ENCODE measurements at places on chromosomes 3 and 15.

DNA sequence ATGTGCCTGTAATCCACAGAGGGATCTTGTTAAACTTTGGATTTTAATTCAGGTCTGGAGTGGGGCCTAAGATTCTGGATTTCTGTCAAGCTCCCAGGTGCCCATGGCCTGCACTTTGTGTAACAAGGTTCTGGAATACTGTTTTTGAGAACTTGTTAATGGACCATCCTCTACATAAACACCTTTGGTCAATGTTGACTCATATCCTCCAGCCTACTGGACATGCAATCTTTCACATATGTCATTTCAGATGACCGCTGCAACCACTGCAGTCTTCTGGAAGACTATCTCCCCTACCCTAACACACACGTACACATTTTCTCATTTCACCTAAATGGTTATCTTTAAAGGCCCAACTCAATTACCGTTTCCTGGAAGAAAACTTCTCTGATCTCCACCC, 302.1 kb upstream of the TPRG1 start:
- DNase-seq = no peak

DNA sequence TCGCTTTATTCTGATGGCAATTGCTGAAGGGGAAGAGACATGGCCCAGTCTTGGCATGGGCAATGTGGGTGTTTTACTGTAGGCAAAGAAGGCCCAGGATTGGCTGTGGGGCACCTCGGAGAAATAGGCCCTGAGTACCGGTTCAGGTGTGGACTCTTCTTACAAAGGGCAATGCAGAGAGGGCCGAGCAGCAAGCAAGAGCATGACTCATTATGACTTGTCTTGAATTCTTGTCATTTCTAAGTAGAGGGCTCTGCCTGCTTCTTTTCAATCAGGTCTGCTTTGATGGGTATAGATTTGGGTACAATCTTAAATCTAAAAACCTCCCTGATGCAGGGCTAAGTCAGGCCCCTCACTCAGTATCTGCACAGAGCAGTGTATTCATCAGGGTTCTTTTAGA, 14.8 kb upstream of the BUB1B start:
- no peak for DNase-seq

DNA sequence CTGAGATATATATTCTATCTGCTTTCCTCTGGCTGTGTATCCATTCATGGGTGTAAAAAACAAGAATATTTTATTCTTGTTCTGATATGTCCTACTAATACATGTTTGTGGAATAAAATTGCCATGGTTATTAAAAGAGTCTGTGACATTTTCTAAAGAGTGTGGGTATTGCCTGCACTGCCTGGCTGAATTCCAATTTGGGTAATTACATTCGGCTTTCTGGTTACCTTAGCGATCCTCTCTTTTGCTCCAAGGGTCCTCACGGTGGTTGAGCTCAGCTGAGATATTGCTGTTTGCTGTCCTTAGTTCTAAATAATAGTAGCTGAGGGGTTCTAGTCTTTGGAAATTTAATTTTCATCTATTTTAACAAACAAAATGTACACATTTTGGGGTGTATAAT, 301.4 kb upstream of the DNAJC19 start:
- DNase-seq = no peak

- no peak for DNase-seq
Observed at GRCh38 chr3:20930034-20930433, 744.0 kb upstream of the SGO1 start.

GRCh38 chr3:57727106-57727505, 29.0 kb upstream of the SLMAP start:
- DNase-seq = no peak

GRCh38 chr3:72942427-72942826, 54.2 kb upstream of the PPP4R2 start:
- no peak for DNase-seq

DNA sequence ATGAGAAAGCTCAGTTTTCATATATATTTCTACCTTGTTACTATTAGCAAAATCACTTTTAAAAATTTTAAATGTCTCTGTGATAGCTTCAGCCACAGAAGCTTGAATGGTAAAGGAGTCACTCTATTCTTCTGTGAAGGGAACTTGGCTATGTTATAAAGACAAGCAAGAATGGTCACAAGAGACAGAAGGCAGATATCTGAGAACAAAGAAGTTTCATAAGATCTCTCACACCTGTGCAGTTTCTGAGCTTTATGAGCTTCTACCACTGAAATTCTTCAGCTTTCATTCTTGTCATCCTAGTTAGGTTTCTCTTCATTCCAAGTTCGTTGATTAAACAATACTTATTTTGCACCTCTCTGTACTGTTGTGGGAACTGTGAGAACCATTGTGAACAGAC, 853.4 kb downstream of the IGSF11 start:
- DNase-seq = no peak

- DNase-seq = no peak
Observed at GRCh38 chr15:95286352-95286880, 1044.1 kb upstream of the NR2F2 start.

DNA sequence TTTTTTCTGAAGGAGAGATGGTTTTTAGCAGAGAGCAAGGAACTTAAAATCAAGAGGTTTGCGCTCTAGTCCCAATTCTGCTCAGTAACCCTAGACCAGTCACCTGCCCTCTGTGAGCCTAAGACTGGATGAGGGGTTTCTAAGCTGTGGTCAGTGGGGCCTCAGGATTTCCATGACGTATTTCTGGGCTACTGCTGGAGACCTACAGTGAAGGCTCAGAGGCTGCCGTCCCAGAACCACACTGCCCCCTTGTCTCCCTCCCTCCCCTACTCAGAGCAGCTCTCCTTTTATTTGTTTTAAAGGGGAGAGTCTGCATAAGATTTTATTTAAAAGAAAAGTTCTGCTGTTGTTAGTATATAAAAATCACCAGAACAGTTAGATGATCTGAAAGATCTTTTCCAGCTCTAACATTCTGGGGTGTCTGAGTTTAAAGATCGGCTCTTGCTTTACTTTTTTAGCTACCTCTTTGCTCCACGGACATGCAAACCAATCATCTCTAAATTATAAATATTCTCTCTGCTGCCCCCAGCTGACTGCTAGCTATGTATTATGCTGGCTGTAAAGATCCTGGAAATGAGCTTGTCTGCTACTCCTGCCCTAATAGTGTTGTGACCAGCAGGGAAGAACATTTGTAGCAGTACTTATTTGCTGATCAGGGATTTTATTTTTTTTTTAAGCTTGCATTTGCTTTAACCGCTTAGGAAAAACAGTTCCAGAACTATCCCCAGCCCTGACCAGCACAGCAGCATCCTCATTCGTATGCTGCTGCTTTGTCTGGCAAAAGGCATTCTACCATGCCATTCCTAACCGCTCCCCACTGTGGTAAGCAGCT, 28.6 kb upstream of the NDUFB4 start:
- no peak for DNase-seq

DNA sequence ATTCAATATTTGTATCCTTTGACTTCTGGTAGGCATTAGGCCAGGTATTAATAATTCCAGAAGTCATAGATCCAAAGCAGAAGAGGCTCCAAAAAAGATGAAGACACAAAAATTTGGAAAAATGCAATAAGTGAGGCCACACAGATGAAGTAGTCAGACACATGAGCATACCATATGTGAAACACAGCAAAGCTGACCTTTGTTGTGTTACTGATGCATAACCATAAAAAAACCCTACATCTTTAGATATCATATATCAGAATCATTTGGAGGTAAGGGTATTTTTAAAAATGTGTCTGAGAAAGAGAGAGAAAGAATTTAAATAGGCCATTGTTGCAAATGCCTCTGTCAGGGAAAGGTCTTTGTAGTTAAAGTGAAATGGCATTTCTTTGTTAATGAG, 314.9 kb downstream of the SLC9A9 start:
- no peak for DNase-seq

- no peak for DNase-seq
Observed at GRCh38 chr15:76962337-76963013, 30.9 kb downstream of the RCN2 start.

DNA sequence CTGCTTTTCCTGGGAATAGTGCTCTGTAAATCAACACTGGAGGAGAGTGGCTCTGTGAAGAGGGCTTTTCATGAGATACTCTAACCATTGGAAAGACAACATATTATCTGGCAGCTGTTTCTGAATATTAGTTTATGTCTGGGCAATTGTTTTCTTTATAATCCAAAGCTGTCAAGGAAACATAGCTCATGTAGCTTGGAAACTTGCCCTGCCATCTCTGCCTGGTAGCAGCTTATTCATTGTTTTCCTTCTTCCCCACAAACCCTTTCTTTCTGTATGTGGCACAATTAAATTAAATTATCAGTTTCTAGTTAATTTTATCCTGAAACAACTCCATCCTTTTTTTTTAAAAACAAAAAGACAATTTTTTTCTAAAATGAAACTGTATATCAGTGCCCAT, 160.0 kb downstream of the EDEM1 start:
- no peak for DNase-seq

- DNase-seq = no peak
Observed at GRCh38 chr15:26537663-26538062, 235.2 kb downstream of the GABRB3 start.

DNA sequence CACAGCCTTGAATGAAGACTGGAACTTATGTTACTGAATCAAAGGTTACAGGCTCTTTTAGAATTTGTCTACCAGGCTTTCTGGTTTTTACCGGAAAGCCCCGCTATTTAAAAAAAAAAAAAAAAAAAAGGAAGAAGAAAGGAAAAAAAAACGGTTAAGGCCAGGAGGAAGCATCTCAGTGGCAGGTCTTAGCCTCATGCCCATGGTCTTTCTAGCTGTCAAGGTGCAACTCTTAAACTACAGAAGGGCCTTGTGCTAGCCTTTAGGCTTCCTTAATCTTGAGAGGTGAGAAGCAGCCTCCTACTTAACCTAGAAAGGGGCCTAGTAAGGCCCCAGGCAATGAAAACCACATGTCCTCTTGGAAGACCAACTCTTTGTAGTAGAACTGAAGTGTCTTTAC, 77.5 kb downstream of the TBC1D5 start:
- no peak for DNase-seq

DNA sequence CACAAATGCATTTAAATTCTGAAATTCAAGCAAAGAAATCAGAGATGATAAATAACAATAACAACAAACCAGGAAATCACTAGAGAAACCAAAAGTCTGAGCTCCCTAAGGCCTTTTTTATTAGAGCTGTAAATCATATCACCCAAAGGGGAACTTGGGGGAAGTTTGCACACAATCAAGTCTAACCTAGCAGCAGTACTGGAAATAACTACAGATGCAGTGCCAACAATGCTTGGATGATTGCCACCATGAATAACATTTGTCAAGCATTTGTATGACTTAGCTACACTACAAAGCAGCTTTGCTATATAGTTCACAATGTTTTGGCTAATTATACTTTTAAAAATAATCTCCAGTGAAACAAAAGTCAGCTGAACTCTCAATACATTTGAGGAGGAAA, 27.8 kb downstream of the SHQ1 start:
- no peak for DNase-seq

DNA sequence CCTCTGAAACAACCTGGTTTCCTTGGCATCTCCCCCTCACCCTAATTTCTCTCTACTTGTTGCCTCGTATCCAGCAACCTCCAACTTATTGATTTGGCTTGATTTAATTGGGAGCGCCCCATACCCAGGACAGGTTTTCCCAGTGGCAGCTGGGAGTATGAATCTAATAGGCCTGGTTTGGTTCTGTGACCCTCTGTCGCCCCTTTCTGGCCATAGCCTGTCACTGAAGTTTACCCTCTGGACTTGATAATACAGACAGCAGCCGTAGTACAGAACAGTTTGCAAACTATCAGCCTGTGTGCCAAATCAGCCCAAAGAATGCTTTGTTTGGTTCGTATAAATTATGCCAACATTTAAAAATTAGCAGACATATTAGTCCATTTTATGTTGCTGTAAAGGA, 525.1 kb upstream of the GOLIM4 start:
- no peak for DNase-seq

GRCh38 chr15:85377986-85378385, 2.4 kb upstream of the AKAP13 start:
- no peak for DNase-seq

DNA sequence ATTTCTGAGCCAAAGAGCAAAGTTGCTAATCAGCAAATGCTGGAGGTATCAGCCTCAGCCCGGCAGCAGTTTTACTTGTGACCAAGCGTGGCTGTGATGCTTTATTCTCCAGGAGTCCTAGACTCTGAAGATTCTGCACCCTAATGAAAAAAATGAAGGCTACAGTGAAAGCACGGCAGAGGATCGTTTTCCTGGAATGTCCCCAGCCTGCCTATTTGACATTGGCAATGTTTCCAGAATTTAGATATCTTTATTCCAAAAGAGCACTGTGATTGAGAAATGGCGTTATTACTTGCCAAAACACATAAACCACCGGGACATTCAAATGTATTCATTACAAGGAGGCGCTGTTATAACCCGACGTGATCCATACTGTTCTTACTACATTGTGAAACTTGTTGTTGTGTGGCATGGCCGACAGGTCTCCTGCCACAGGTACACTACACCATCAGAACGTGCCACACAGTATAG, 263.8 kb downstream of the SLCO3A1 start:
- no peak for DNase-seq

GRCh38 chr3:104069114-104069513, 1297.6 kb upstream of the ALCAM start:
- no peak for DNase-seq

- no peak for DNase-seq
Observed at GRCh38 chr3:117192888-117193287, 483.3 kb downstream of the TUSC7 start.

DNA sequence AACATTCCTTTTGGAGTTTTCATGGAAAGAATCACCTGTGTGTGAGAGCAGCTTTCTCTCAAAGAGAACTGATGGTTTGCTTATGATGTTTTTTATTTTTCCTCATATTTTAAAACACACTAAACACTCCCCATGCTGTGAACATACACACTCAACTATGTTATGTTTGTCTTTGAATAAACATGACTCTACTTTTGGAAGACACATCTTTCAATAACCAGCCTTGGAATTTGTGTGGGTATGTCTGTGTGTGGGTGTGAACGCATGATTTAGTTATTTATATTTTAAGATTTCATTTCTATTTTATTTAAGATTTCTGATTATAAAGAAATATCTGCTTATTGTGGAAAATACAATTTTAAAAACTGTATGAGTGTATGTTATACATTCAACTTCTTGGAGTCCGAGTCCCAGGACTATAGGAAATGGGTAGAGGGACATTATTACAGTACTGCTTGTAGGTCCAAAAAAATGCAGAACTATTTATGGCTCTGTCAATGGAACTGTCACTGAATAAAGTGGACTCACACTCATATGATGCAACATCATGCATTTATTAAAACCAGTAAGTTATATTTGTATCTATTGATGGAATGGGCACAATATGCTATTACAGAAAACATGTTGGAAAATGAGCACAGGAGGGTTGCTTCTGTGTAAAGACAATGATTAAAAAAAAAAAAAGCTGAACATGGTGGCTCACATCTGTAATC, 43.5 kb downstream of the PDZRN3 start:
- DNase-seq = no peak

GRCh38 chr3:134333522-134334181, 40.6 kb downstream of the AMOTL2 start:
- DNase-seq = no peak
